NCI-H1930 (cell line): ENCODE measurements at places on chromosomes 1 and 21.

GRCh38 chr1:38327559-38327973 lies 281.0 kb upstream of the POU3F1 start:
- DNase-seq: no peak

GRCh38 chr1:29180497-29181412 lies 945 bp downstream of the SRSF4 start:
- DNase-seq: no peak

DNA sequence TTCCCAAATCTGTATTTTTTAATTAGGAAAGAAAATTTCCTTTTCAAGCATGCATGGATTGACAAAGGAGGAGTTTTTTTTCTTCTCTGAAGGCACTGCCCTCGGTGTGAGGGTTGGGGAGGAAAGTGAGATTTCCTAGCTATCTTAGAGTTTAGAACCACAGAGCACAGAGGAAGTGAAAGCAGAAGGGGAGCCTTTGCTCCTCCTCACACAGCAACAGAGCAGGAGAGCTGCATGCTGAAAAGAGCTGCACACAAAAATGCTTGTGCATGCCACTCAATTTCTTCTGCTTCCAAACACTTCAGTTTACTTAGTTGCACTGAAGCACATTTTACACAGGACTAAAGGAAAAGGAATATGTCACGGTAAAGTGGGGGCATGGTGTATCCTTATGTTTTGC lies 308.1 kb downstream of the GPATCH2 start:
- no peak for DNase-seq

DNA sequence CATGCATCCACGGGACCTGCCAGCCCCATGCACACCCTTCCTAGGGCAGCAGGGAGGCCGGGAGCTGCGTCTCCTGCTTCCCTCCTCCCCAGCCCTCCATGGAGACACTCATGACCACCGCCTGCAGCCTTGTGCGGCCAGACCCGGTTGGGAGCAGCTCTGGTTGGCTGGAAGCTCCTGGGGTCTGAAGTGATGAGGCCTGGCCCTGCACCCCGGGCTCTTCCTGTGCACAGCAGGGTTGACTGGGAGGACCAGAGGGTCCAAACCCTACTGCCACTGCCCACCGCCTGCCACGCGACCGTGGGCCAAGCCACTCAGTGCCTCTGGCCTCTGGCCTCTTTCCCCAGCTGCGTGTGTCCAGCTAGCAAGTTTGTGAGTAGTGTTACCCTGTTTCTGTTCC lies 111.1 kb upstream of the COL6A1 start:
- DNase-seq: no peak

GRCh38 chr1:203572134-203572625 lies 54.5 kb upstream of the ATP2B4 start:
- DNase-seq: no peak

GRCh38 chr1:67601539-67601938 lies 83.5 kb upstream of the GADD45A start:
- no peak for DNase-seq

DNA sequence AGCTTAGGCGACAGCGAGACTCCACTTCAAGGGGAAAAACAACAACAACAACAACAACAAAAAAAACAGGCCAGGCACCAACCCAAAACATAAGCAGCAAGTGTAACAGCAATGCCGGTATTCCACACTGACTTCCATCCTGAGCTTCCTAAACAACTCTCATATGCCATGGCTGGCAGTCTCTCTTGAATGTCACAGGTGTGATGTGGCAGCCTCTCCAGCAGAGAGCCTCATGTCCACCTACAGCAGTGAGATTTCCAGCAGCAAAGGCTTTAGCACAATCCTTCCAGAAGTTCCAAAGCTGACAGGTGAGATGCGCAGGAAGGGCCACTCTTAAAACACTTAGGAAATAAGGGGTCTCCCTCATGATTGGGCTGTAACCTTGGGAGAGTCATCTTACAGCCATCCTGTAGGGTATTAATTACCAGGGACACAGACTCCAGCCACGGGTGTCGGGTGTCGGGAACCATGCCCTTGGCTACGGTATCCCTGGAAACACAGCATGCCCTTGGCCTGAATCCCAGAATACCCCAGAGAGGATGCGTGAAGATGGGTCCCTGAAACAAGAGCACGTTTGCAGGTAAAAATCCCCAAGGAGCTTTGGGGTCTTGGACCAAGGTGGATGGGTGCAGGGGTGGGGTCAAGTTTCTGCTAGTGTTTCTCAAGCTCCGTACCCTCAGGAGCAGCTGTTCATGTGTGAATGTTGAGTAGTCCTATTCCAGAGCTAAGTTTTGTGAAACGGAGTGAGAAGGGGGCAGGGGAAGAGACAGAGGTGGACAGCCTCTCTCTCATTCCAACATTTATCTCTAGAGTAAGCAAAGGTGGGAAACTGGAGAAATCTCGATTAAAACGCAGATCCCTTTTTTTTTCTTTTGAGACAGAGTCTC lies 31.4 kb downstream of the CLSTN1 start:
- DNase-seq: peak; percentile 64

DNA sequence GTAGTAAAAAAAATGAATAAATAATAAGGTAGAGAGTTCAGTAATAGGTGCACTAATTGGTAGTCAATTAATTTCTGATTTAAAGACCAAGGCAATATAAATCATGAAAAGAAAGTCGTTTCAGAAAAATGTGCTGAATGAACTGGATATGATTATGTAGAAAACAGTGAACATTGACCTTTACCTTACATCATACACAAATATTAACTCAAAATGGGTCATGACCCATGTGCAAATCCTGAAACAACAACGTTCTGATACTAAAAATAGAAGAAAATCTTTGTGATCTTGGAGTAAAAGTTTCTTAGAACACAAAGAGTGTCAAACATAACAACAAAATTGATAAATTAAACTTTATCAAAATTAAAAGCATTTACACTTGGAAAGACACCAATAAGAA lies 39.1 kb downstream of the COL11A1 start:
- no peak for DNase-seq

DNA sequence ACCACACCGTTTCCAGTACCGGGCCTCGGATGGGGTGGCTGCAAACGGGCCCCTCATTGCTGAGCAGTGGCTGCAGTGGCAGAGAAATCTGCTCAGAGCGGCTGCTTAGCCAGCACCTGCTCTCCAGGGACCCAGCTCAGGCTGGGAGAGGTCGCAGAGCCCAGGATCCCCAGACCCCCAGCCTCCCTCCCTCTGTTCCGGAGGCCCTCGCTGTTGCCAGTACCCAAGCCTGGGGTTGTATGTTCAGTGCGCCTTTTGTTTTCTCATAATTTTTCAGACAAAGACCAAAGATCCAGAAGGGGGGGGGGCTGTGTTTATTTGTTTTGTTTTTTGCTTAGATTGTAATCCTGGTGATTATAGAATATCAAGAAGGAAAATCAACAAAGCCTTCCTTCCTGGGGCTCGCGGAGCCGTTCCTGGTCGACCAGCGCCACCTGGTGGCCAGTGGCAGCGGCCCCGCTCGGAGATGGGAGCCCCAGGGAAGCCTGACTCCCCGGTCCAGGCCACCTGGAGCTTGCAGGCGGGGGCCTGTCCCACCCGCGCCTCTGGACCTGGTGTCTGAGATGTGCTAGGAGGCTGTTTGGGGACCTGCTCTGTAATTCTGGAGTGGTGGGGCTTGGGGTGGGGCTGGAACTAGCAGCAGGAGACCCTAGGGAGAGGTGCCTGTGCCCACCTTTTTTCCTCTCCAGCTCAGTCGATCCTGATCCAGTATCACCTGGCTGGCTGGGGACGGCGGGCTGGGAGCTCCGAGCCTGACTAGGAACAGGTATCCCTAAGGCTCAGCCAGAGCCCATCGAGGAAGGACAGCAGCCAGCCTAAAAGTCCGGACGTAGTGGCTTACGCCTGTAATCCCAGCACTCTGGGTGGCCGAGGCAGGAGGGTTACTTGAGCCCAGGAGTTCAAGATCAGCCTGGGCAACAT lies 123.9 kb upstream of the VAMP3 start:
- no peak for DNase-seq

GRCh38 chr1:96962216-96962615 lies 240.6 kb downstream of the PTBP2 start:
- no peak for DNase-seq

DNA sequence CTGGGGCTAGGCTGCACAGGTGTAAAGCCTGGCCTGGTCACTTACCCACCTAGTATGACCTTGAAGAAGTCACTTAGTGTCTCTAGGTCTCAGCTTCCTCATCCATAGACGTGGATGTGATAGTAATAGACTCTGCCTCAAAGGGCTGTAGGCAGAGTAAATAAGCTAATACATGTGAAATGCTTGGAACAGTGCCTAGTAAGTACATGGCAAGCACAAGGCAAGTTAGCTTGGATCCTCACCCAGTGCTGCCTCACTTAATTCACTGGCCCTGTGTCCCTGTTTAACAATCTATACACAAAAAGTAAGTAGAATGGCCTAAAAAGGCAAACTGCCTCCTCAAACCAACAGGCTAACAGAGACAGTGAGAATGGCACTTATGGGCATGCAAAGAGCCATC lies 167.8 kb downstream of the PIGK start:
- DNase-seq: no peak

GRCh38 chr21:42820616-42821465 lies 58.5 kb downstream of the WDR4 start:
- DNase-seq: no peak

- DNase-seq: peak; percentile 97
These were observed at the start of gene PIP5K1A for GRCh38 chr1:151198254-151199127. Gene PIP5K1A, plus strand, starts transcription at chr1:151198552. Its CDS starts 445 bp downstream, at chr1:151198997.

DNA sequence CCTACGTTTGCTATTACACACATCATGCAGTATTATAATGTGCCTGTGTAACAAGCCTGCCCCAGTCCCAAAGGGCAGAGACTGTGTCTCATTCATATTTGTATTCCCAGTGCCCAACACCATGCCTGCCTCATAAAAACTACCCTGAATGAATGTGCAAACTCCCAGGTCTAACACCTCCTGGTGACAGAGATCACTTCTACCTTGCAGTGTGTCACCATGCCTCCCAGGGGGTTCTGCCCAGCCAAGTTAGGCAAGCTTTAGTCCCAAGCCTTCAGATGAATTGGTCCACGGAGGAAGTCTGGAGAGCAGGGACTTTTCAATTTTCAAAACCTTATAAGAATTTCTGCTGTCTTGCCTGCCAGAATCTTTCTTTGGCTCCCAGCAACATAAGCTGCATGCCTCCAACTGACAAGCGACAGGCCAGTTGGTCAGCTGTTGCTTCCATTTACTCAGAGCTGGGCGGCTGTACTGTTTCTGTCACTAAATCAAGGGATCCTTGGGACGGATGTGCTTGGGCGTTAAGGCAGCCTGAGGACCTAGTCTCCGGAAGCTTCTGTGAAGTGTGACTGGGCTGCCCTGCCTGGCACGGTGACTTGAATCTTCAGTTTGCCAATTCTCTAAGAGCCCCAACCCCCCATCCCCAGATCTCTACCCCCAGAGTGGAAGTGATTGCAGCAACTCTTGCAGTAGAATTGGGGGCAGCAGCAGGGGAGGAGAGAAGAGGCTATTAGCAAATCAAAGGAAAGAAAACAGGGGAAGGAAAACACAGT lies 1.2 kb downstream of the RXRG start:
- no peak for DNase-seq

GRCh38 chr1:45892068-45892785 lies 88.8 kb downstream of the MAST2 start:
- DNase-seq: no peak

- DNase-seq: no peak
These were observed 14.3 kb upstream of the PCP4 start for GRCh38 chr21:39852726-39853500.

DNA sequence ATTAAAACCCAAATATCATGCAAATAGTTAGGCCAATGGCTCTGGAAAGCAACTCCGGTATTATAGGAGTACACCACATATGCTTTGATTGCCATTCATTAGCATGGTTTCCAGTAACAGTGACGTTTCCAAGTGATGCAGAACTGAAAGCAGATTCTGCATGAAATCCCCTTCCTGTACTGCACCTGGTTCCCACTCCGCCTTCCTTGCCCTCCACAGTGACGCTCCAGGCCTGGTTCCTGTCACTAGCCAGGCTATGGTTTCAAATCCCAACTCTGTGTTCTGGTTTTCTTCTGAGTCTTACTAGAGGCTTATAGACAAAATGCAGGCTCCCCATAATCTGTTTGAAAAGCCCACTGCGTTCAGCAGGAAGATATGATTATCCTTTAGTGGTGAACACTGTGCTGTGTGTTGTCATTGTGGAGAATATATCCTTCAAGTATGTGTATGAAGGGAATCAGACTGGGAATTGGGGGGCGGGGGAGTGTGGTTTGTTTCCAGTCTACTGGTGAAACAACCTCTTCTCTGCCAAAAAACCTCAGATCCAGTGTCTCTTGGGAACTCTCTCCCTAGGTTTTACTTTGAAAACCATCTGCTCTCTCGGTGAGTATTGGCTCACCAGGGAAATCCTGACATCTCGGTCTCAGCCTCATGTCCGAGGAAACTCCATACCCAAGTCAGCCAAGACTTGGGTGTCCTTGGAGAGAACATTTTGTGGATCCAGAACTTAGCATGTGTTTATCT lies 78.7 kb downstream of the TYW3 start:
- no peak for DNase-seq

GRCh38 chr1:71828431-71829012 lies 453.8 kb downstream of the NEGR1 start:
- no peak for DNase-seq

DNA sequence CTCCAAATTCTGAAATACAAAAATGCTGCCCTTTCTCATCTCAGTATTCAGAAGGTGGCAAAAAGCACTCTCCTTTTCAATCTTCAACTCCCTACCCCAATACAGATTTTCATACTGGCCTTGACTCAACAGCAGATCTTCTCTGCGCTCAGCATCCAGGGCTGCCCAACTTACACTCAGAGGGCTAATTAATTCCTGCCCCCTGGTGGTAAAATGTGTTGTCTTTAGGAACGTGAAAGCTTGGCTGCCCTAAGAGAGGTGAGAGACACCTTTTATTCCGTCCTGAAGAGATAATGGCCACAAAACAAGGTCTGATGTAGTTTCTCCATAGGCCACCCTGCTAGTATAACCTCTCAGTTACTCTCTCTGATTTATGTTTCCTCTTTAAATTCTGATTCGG lies 25.0 kb downstream of the KRTAP24-1 start:
- no peak for DNase-seq

- DNase-seq: no peak
These were observed 27.8 kb upstream of the NFASC start for GRCh38 chr1:204842892-204843291.

DNA sequence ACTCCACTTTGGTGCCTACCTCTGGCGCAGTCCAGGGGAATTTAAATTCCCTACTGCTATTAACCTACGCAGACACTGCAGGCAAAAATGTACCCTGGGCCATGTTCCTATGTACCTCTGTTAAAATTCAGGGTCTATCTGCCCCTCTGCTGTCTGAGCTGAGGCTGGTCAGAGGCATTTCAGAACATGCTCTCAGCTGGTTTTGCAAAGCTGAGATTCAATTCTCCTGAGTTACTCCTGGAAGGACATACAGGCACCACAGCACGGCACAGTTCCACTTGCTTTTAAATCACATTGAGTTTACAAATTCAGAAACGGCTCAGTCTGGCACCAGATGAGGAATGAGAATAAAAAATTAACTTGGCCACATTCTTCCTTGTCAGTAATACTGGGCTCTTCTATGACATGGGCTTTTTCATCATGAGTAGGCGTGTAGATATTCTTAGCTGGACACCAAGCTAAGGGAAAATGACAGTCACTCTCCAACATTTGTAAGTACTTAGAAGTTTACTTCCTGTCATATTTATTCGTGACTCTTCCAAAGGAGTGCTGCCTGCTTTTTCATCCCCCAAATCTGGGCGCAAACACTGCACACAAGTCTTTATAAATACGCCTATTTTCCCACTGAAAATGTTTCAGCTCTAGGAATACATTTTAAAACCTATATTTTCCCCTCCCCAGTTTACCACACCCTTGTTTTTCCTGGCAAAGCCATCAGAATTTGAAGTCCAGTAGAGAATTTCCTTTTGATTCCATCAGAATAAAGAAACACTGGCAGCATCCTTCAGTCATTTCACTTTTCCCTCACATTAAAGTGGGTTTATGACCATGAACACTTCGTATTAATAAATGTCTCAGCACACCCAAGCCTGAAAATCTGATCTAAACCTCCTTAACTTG lies 1.9 kb downstream of the C1orf198 start:
- DNase-seq: no peak
